ENCODE measurements at places on chromosomes 2 and 18.

DNA sequence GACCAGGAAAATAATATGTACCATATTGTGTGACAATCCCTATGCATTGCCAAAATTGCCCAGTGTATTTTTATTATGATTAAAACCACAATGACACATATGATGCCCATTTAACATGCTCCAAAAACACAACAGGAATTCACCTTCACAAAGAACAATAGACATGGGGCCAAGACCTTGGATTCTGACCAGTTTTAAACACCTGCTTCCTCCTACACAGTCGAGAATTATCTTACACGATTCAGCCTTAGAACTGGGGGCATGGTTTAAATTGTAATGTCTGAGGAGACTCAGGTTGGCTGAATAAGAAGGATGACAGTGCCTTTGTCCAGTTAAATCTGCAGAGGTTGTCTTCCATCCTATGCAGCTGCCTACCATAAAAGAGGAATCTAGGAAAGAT lies 212.7 kb downstream of the PLCL1 start:
- DNase-seq: no peak

- no peak for DNase-seq
These were observed 109.2 kb downstream of the TMEM18 start for GRCh38 chr2:567865-568638.

DNA sequence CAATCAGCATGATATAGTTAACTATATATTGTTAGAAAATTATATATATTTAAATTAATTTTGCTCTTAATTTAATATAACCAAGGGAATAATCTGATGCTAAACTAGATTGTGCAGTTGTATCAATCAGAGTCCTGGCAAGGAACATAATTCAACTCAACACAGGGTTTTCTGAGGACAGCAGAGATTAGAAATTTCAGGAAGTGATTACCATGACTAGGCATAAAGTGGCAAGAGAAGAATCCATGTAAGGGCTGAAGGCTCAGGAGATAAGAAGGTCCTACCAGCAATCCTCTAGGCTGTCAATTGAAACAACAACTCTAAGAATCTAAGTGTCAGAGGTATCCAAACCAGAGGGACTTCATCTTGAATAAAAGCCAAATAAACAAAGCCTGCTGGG lies 807.8 kb downstream of the DSC3 start:
- no peak for DNase-seq

DNA sequence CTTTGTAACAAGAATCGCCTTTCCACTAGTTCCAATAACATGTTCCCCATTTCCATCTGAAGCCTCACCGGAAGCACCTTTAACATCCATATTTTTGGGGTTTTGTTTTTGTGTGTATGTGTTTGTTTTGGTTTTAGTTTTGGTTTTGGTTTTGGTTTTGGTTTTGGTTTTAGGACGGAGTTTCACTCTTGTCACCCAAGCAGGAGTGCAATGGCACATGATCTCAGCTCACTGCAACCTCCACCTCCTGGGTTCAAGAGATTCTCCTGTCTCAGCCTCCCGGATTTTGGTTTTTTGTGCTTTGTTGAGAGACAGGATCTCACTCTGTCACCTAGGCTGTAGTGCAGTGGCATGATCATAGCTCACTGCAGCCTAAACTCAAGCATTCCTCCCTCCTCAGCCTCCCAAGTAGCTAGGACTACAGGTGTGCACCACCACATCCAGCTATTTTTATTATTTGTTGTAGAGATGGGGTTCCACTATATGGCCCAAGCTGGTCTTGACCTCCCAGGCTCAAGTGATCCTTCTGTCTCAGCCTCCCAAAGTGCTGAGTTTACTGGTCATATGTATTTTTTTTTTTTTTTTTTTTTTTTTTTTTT lies 36.3 kb downstream of the TGOLN2 start:
- no peak for DNase-seq

DNA sequence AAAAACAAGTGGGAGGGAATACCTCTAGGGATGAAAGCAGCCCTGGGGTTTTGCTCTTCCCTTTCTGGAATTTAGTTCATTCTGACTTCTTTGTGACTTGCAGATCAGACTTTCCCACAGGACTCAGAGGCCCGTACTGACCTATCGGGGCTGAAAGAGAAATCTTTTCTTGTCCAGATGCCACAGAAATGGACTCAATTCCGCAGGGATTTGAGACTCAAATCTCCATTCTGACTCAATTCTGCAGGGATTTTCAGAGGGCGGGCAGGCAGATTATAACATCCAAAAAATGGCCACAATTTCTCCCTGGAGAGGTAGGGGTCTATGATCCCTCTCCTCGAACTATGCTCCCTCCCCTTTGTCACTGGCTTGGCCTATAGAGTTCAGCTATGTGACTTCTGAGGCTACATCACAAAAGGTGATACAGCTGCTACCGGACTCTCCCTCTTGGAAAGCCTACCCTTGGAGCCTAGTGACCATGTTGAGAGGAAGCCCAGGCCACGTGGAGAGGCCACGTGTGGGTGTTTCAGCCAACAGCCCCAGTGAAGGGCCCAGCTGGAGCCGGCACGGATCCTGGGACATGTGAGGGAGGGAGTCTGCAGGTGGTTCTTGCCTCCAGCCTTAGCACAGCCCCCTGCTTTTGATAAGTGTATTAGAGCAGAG lies 4.8 kb upstream of the EFHD1 start:
- DNase-seq: no peak

All from left forelimb (tissue), 1 donor.